ENCODE measurements at places on chromosomes 3 and 15.

- no peak for DNase-seq
Observed at GRCh38 chr15:88727439-88727838, 75.8 kb upstream of the ACAN start.

GRCh38 chr3:140207541-140207940 is 272.6 kb downstream of the CLSTN2 start:
- DNase-seq = no peak

DNA sequence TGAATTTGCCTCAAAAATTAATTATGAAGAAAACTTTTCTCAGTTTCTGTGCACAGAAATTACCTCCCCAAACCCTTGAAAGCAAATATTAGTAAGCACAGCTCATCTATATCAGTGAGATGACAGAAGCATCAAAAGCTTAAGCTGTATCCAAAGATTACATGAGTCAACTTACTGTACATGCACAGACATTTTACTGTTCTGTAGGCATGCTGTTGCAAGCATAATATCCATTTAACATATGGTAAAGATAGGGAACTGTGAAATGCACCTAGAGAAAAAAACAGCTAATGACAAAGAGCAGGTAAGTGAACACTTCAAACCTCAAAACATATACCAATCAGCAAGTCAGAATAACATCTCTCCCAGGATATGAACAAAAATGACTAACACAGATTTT is 20.9 kb downstream of the SHOX2 start:
- no peak for DNase-seq

- no peak for DNase-seq
Observed at GRCh38 chr3:108835101-108835500, 12.5 kb downstream of the TRAT1 start.

GRCh38 chr15:100520132-100520921 is 8.4 kb downstream of the CERS3 start:
- DNase-seq = no peak

DNA sequence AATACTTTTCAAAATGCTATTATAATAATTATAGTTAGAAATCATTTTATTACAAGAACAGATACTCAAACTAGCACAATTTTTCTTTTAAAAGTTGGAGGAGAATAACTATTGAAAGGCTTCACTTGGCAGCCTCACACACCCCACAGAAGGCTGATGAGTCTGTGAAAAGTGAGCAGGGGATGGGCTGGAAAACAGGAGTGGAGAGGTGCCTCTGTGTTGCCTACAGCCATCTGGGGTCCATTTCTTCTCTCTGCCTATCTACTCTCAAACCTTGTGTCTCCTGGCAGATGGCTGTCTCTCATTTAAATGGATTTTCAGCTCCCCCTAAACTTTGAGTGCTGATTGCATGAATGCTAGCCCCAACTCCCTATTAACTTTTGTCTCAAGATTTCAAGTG is 230.8 kb downstream of the CLSTN2 start:
- no peak for DNase-seq

DNA sequence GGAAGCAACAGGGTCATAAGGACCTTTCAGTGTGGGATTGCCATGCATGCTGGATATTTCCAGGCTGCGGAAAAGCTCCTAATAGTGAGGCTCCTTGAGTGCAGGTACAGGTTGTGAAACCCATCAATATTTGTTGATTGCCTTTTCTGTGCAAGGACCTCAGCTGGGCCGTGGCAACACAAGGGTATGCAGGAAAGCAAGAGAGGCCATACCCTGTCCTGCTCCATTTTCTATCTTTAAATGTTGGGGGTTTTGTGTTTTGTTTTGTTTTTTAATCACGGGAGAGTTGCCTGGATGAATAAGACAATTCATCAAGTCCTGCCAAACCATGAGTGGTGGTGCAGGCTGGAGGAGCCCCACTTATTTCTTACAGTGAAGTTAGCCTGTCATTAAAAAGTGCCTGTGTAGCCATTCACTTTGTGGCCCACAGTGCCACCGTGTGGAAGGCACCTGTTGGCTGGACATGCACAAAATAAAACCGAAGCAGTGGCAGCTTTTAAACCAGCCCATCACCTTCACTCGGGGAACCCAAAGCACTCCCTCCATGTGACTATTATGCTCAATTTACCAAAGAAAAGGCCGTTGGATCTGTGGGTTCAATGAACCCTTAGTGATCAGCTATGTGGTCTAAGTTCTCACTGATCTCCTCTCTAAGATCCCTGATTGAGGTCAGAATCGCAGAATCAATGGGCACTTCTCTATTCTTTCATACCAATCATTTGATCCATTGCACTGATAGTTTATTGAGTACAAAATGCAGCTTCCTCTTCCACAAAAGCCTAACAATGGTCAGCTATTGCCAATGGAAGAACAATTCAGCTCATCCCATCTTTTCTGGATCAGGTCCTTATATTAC is 42.2 kb downstream of the CLDN18 start:
- DNase-seq = peak; percentile 21

GRCh38 chr15:77580996-77581682 is 51.6 kb downstream of the LINGO1 start:
- DNase-seq = peak; percentile 50

GRCh38 chr3:120498556-120499346 is 48.0 kb upstream of the FSTL1 start:
- DNase-seq = peak; percentile 98

- DNase-seq = no peak
Observed at GRCh38 chr3:197567904-197568681, 12.3 kb upstream of the BDH1 start.

DNA sequence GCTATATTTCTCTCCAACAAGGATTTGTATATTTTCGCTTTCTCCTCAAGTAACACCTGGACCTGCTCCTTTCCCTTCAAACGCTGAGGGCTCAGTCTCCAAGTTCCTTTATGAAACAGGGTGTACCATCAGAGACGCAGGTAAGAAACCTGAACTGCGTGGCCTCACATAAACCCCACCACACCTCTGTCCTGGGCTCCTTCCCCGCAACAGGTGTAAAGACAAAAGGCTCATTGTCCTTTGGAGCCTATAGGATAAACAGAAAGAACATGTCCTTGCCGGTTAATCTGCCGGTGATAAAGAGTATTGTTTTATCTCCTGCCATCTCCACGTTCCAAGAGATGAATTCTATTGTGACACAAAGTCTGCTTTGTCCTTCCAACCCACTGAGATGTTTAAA is 111.8 kb upstream of the ADAMTS9 start:
- no peak for DNase-seq

DNA sequence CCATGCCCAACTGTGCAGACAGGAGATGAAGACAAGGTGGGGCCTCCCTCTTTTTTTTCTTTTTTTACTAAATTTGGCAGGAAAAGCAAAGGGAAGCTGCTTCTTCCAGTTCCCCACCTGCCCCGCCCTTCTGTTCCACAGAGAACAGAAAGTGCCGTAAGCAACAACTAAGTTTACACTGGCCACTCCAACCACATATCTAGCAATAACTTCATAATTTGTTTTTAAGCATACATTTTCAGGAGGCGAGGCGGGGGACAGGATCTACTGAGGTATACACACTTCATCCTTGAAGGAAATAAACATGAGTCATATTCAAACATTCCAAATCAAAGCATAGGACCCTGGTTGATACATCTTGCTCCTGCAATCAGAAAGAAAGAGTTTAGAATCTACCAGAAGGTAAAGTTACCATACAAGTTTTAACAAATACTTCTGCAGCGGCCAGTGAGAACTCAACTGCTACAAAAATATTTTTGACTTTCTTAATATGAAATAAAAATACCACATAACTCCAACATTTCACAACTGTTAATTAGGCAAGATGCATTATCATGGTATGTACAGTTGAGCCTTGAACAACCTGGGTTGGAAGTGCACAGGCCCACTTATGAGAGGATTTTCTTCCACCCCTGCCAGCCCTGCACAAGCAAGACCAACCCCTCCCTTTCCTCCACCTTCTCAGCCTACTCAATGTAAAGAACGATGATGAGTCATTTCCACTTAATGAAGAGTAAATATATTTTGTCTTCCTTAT is 50.7 kb downstream of the FOXP1 start:
- DNase-seq = no peak

DNA sequence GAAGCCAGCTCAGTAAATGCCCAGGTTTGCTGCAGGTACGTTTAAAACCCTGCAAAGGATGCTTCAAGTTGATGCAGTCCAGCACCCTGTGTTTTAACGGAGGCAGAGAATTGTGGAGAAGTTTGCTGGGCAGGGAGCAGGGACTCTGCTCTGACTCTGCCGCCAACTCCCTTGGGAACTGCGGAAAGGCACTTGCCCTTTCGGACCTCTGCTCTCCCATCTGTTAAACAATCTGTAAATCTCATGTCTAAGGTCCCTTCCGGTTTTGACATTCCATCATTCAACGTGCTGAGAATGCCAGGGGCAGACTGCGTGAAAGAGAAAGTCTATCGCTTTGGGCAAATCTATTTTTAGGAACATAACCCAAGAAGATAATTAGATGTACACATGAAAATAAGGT is 184.5 kb downstream of the OPA1 start:
- DNase-seq = no peak

Data from fibroblast of gingiva (primary cell).